CD4-positive, alpha-beta T cell treated with Interleukin-2 at 100 ng/mL for 4 hours (primary cell): ENCODE measurements at places on chromosomes 7 and 10.
A peak's percentile ranks its signal among the peaks of the same experiment; 100 is the strongest.

DNA sequence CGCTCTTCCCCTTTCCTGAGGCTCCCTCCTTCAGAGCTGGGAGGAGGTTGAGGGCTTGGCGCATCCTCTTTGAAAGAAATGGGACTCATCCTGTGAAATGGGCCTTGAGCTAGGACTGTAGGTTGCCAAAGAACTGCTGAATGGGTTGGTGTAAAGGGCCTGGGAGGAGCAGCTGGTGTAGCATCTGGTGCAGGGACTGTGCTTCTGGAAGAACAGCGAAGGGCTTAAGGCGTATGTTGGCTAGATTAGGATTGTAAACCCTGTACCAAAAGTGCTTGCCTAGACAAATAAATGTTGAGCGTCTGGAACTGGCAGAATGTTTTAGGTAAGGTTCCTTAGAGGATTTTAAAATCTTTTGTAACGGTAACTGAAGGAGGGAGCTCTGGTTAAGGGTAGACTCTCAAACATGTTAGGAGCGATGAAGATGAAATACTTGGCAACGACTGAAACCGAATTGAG lies 563 bp downstream of the STAM start:
- DNase-seq: no peak

- DNase-seq: no peak
These were observed 99.8 kb downstream of the ATE1 start for GRCh38 chr10:121828045-121828444.

DNA sequence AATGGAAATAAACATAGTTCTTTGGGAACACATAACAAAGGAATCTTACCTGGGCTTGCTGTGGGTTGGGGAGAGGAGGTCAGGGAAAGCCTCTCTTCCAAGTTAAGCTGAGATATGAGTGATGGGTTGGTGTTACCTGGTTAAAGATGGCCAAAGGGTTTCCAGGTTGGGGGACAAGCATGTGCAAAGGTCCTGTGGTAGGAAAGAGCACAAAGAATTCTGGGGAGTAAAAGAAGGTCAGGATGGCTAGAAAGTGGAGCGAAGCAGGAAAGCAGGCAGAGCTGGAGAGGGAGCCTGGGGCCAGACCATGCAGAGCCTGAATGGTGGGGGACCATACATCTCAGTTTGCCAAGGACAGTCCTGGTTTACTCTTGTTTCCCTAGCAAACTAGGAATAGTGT lies 133.2 kb downstream of the CFAP58 start:
- DNase-seq: no peak

GRCh38 chr7:13532028-13532753 lies 457.3 kb downstream of the ETV1 start:
- DNase-seq: no peak

DNA sequence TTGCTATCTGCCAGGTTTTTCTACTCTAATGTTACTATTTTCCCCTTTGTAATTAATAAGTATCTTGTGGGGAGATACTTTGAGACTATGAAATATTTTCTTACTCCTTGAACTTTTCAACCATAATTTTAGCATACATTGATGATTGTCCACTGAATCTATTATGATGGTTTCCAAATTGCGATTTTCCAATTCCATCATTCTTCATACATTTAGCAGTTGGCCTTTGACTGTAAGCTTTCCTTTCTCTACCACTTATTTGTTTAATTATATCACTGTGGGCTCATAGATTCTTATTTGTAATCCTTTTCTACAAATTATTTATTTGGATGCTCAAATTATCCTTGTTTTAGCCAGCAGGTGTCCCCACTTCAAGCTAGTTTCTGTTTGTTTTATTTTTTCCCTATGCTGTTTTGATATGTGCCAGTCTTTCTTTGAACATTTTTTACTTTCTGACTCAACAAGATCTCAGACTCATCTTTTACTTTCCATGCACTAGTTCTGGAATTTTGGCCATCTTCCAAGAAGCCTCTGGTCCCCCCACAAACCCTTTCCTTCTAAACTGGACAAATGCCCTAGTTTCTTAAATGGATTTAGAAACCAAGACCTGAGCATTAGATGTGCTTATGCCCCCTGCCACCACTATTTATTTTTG lies 11.4 kb upstream of the MRPS16 start:
- DNase-seq: peak; percentile 19

GRCh38 chr10:16612115-16612980 lies 90.7 kb upstream of the C1QL3 start:
- peak; percentile 12 for DNase-seq

DNA sequence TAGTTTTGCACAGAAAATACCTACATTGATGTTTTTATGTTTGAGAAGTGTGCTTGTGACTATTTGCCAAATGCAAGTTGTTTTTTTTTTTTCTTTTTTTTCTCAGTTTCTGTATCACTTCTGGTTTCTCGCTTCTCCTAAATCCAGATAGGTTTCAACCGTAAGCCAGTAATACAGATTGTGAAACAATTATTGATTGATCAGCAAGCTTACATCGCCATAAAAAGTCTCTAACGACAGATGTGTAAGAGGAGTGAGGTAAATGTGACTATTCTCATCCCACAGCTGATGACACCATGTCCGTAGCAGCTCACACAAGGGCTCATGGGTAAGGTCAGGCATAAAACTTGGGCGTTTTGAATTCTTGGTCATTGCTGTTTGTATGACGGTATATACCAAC lies 202.8 kb upstream of the AKR1E2 start:
- DNase-seq: no peak

GRCh38 chr10:65544756-65545155 lies 1381.1 kb upstream of the LRRTM3 start:
- DNase-seq: no peak

DNA sequence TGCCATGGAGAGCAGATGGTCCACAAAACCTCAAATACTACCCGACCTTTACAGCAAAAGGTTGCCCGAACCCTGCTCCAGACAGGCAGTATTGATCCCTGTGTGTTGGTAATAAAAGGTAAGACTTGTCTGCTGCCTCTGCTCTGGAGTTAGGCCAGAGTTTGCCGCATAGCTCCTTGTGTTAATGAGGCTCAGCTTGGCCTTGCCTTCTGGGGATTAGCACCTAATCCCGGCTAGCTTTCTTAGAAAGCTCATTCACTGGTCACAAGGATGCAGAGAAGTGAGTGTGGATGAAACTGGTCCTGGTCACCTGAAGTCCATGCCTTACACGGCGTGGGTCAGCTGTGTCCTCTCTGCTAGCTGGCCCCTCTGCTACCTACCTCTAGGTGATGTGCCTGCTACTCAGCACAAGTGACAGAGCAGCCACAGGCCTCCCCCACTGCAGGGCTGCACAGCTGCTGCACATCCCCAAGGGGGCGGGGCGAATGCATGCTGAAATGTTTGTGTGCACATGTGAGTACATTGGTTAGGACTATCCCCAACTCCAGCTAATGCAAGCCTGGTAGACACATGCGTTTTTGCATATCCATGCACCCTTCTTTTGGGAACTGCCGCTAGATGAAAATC lies 31.7 kb upstream of the SYPL1 start:
- no peak for DNase-seq

DNA sequence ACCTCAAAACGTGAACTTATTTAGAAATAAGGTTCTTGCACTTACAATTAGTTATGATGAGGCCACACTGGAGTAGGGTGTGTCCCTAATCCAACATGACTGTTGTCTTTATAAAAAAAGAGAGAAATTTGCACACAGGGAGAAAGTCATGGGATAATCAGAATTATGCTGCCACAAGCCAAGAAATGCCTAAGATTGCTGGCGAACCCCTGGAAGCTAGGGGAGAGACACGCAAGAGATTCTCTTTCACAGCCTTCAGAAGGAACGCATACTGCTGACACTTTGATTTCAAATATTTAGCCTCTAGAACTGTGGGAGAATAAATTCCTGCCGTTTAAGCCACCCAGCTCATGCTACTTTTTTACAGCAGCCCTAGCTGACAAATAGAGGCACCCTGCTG lies 138.3 kb downstream of the CCDC71L start:
- DNase-seq: no peak

GRCh38 chr10:72066318-72067284 lies 21.8 kb downstream of the SPOCK2 start:
- DNase-seq: no peak

GRCh38 chr7:45098983-45099839 lies 10.4 kb upstream of the NACAD start:
- no peak for DNase-seq

DNA sequence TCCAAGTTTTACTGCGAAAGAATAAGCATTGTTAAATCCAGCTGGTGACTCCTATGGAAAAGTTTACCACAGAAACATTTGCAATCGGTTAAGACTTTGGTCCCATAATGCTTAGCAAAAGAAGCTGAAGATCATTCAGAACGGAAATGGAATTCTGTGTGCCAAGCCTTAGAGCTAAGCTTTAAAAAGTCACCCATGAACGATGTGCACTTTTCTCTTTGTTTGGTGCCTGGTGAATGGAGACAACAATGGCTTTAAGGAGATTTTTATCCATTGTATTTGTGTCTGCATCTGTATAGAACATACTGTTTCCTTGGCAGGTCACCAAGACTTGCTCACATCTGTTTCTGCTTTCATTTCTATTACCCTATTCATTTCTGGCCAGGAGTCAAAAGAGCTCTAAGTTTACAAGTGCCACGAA lies 26.3 kb upstream of the COL1A2 start:
- no peak for DNase-seq

DNA sequence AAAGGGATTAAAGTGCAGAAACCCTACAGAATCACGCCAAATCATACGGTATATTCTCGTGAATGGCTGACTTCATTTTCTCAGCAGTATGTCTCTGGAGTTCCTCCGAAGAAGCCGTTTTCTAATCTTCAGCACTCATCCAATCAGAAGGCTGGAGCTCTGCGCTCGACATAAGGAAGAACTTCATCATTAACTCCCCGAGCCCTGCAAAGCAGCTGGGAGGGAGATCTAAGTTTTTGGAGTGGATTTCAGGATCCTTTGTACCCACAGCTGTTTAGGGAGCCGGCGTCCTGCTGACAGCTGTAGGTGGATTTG lies 40.7 kb upstream of the SDK1 start:
- DNase-seq: no peak

DNA sequence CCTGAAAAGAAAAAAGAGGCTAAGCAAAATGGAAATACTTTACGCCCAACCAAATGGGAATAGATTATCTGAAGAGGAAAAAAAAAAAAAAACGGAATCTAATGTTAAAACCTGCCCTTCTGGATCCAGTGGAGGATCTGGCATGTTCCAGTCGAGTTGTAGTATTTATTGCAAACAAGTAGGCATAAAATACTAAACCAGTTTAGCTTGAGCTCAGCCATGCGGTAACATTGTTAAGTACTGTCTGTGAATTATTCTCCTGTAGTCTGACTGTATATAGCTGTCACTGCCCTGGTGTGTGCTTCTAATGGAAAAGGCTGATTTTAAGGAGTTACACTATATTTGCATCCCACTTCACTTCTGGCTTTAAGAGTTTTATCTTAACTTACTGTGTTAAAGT lies 40.3 kb downstream of the CELF2 start:
- DNase-seq: no peak

DNA sequence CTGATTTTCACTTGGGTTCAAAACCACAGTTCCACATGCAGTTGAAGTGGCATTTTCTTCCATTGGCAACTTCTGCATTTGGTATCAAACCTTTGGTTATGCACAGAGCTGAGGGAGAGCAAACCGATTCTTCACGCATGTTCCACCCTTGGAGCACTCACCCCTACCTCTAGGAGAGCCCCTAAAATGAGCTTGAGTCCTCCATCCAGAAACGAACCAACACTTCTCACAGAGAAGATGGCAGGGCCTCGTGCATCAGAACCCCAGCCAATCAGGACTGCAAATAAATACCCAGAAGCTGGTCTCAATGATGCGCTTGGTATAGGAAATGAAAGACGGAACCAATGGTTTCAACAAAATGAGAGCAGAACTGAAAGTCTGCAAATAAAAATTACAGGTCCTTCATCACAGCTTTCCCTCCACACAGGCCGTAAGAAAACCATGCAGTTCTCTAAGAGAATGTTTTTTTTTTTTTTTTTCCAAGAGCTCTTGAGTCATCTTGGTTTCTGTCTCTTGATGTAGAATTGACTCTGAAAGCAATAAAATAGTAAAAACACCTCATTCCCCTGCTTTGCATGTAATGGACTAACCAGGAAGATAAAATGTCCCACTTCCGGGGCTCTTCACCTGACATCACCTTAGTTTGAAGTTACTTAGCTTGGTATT lies 23.9 kb downstream of the KLF6 start:
- peak; percentile 75 for DNase-seq

GRCh38 chr10:47451273-47451997 lies 32.5 kb downstream of the ANXA8 start:
- no peak for DNase-seq

DNA sequence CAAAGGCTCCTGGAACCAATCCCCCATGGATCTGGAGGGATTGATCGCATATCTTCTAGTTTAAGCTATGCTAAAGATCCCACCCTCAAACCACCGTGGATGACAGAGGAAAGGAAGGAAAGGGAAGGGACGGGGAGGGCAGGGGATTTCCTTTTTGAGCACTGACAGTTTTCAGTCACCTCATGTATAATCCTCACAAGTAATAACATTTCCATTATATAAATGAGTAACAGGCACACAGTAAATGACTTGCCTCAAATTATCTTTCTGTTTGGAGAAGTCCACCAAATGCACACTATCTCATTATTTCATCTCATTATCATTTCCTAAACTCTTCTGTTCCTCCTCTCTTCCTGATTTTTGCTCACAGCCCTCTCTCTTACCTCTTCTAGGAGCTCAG lies 127.1 kb upstream of the AOAH start:
- no peak for DNase-seq
